ENCODE measurements at places on chromosomes 12 and 14.

DNA sequence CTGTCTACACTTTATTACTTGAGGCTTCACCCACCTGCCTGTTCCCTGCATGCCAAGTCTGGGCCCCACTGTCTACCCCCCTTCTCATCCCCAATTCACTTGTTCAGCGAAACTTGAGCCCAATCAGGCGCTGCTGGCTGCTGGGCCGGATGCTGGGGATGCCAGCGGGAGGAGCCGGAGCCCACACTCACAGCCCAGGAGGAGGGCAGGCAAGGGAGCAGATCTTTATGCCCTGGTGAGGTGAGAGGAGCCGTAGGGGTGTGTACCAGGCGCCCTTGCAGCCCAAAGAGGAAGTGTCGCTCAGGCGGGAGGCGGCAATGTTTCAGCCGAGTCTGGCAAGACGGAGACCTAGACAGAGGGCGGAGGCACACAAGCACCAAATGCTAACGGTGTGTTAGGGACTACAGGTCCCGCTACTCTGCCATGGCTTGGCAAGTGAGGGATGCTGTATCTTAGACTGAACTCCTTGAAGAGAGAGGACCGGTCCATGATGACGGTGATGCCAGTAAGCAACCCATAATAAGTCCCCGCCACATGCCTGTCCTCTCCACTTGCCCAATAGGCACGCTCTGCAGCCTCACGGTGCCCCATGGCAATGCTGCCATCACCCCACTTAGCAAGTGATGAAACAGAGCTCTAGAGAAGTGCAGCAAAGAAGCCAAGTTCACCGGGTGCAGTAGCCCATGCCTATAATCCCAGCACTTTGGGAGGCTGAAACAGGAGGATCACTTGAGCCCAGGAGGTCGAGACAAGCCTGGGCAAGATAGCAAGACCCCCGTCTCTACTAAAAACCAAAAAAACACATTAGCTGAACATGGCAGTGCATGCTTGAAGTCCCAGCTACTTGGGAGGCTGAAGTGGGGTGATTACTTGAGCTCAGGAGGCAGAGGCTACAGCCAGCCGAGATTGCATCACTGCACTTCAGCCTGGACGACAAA, 41.6 kb downstream of the LRRC74A start:
- DNase-seq, result no peak

- peak; percentile 59 for DNase-seq
These were observed 53.1 kb downstream of the CNTN1 start for GRCh38 chr12:40745386-40745785.

- no peak for DNase-seq
These were observed 86.3 kb downstream of the DRAM1 start for GRCh38 chr12:101963697-101964096.

DNA sequence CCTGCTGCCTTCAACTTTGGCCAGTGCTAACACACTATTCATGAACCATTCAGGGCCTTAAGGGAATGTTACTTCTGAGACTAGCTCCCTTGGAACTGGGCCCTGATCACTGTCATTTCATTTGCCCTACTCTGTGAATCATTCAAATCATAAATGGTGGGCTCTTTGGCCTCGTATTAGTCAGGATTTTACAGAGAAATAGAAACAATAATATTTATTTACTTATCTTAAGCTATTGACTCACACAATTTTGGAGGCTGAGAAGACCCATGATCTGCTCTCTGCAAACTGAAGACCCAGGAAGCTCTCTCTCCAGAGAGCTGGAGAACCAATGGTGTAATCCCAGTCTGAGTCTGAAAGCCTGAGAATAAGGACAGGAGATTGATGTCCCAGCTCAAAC, 398.5 kb downstream of the LRIG3 start:
- no peak for DNase-seq

- DNase-seq, result no peak
These were observed 144.3 kb upstream of the GSC start for GRCh38 chr14:94914191-94914590.

DNA sequence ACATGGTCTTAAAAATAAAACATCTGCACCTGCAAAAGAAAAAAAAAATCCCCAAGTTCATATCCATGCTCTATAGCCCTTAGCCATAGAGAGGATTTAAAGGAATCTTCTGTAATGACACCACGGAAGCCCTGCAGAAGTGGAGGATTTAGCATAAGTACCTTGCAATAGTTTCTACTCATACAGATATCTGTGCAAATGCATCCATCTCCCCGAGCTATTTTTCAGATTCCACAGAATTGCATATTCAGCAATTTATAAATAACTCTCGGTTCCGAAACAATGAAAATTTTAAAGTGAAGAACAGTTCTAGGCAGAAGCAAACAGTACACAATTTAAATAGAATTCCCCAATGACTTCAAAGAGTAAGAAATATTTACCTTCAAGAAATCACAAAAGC, 424 bp downstream of the IGF1 start:
- DNase-seq, result peak; percentile 33

All from NCI-H82 (cell line).